Pulmonary artery endothelial cell (primary cell): ENCODE measurements at places on chromosomes 2 and 18. TPM values are rescaled to one million over a fixed set of nuclear protein-coding genes. Genes with fewer than 3 reads are reported as not detected.

GRCh38 chr2:144078106-144078505, 441.8 kb downstream of the ZEB2 start:
- no peak for DNase-seq

- no peak for DNase-seq
Observed at GRCh38 chr2:67797801-67798540, 264.8 kb downstream of the C1D start.

DNA sequence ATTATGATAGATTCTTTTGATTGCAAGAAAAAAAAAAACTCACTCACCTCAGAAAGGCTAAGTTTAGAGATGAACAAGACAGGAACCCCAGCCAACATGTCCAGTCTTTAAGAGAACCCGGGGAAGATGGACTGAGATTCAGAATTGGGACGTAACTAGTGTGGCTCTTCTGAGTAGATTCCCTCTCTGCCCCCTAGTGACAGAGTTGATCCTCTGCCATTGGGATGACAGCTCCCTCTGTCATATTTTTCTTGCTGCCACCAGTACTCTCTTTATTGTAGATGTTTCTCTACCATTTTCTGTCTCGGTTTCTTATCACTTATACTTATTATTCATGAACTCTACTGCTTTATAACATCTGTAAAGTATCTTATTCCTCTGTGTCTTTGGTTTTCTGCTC, 77.7 kb downstream of the GULP1 start:
- peak; percentile 29 for DNase-seq

GRCh38 chr2:7905756-7906155, 776.1 kb upstream of the ID2 start:
- DNase-seq, result no peak

DNA sequence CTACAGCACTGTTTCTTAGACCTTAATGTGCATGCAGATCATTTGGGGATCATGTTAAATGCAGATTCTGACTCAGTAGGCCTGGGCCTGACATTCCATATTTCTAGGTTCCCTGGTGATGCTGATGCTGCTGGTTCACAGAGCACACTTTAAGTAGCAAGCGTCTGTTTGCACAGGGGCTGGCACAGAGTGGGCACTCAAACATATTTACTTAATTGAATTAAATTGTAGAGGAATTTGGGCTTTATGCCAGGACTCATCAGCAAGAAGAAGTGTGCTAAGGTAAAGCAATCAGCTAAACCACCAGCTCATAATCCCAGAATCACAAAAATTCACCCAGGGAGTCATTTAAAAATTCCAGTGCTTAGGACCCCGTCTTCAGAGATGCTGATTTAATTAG, 25.1 kb upstream of the INPP4A start:
- DNase-seq, result no peak

DNA sequence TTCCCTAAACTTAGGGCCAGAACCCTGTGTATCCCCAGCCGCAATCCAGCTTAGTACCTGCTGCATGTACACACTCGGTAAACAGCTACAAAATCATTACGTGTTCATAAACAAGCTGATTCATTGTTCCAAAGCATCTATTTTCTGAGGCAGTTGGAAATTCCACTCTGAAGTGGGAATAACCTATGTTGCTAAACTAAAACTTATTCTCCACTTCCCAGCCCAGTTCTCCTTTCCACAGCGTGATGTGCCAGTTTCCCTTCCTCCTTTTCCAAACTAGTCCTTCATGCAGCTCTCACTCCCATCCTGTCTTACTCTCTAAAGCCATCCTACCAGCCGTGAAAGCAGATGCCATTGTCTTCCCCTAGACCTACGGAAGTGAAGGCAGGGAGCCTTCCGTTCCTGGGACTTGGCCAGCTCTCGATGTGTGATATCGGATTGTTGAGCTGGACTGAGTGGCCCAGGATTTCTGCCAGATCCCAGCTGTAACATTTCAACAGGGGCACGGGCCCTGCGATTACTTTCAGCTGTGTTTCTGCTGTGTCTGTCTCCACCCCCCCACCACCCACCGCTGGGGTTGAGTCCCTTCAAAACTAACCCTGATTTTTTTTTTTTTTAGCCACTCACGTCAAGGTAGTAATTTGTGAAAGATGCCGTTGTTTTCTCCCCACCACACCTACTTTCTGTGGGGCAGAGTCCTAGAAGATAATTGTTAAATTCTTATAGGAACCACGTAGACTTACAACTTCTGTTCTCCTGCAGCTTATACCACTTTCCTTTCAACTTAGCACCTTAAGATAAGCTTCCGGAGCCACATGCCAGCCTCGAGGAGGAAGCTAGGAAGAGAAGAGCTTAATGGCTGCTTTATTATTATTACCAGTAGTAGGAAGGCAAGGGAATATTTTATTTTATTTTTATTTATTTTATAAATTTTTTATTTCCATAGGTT, 100.9 kb downstream of the CRIM1 start:
- DNase-seq, result no peak

The KCNG2 gene
- total RNA-seq, result not detected in 2 replicates

The ANKRD62 gene
- not detected in 2 replicates for total RNA-seq
